Stimulated activated CD4-positive, alpha-beta T cell treated with anti-CD3 and anti-CD28 coated beads, Interleukin-1b, Interleukin-23, amount 100 ng/mL, for 48 hours (primary cell): ENCODE measurements at places on chromosomes 2 and 18.

GRCh38 chr18:28559511-28559910 is 382.6 kb upstream of the CDH2 start:
- DNase-seq = no peak

DNA sequence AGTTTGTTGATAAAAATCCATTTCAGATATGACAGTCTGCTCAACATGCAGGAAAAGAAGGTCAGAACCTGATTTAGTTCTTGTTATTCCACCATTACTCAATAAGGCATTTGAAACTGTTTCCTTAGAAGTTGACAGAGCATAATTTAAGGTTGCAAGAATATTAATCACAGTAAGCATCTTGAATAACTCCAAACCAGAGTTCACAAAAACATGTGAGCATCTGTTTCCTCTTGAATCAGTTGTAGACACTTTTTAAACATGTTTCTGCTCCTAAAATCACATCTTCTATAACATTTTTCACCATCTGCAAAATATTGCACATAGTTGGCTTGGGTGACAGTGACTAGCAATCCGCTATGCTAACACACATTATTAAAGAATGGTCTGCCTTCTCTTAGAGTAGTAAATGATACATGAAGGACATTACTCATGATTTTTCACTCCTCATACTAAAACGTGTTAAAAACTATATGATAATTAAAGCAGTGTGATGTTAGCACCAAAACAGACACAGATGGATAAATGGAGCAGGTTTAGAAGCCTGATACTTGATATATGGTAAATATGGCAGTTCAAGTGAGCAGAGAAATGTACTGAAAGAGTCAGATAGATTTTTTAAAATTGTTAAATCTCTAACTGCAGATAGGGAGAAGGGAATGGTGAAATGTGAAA is 30.3 kb downstream of the AKAIN1 start:
- DNase-seq = no peak

GRCh38 chr2:73998451-73998850 is 13.7 kb downstream of the TET3 start:
- no peak for DNase-seq

- DNase-seq = no peak
Measured at GRCh38 chr2:181810823-181811695, 80.5 kb upstream of the ITPRID2 start.

DNA sequence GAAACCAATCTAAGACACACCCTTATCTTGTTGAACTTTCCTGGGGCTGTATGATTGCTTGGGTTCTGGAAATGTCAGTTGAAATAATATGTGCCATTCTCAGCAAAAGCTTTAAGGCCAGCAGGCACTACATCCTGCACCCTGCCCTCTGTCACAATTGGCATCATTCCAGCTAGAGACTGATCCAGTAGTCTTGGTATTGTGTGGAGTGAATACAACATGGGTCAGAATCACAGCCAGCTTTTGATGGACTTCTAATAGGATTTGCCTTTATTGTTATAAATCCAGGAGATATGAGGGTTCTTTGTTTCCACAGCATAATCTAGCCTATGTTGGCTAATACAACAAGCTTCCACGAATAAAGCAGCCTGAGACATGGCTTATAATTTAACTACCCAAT is 617.0 kb upstream of the CDH2 start:
- no peak for DNase-seq
